ENCODE measurements at places on chromosomes 1 and 21.
A peak's percentile ranks its signal among the peaks of the same experiment; 100 is the strongest.

DNA sequence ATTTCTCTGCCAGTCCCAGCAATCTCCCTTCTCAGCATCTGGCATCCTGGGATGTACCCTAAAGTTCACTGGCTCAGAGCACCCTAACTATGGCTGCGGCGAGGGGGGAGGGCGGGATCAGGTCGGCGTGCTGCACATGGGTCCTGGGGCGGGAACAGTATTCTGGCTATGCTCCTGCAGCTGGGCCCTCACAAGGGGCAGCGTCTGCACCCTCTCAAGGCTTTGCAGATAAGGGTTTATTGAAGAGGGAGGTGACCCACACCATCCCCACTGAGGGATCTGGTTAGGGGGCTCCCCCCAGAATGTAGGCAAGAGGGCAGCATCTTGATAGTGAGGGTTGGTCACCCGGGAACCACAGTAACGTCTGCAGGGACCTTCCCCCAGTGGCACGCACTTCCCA lies 44.9 kb upstream of the PCBP3 start:
- no peak for DNase-seq

GRCh38 chr1:201250326-201251011 lies 32.8 kb upstream of the PKP1 start:
- no peak for DNase-seq

DNA sequence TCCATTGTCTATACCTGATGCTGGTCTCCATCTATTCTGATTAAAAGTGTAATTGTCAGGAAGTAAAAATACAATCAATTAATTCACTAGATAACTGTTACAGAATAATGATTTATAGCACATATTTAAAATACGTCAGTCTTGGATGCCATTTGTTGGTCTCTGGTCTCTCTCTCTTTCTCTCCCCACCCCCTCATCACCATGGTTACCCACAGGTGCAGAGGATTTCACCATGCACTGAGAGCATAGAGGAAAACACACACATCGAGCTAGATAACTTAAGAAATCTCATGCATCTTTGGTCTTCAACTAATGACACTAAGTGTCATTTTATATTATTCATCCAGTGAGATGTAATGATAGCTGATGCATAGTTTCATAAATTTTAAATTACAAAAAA lies 33.4 kb downstream of the LRRC53 start:
- no peak for DNase-seq

DNA sequence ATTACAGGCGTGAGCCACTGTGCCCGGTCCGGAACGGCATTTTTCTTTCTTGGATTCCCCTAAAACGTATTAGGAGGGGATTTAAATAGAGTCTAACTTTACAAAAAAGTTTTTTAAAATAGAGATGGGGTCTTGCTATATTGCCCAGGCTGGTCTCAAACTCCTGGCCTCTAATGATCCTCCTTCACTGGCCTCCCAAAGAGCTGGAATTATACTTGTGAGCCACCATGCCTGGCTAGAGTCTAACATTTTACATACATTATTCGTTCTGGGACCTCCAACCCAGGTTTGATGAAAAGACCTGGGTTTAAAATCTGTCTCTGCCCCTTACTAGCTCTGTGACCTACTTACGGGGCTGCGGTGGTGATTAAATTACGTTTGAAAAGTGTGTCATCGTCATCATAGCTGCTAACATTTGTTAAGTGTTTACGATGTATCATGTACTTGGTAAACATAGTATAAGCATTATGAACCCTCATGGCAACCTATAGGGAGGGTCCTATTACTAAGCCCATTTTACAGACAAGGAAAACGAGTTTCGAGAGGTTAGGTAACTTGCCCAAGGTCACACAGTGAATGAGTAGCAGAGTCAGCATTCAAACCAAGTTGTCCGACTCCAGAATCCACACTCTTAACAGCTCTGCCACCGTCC lies 24.5 kb downstream of the PLEKHM2 start:
- no peak for DNase-seq

DNA sequence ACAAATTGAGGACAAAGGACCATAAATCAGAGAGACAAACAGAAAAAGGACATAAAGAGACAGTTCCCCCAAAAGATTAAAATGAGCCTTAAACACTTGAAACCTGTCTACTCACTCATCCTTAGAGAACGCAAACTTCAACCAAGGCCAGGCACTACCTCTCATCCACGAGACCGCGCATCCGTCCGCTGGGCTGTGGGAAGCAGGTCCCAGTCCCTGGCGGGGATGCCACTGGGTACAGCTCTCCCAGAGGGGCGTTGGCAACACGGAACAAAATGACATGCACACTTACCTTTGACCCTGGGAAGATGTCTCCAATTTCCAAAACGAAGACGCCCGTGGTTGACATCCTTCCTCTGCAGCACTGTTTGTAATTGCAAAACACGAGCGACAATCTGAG lies 16.5 kb upstream of the ADARB1 start:
- no peak for DNase-seq

- no peak for DNase-seq
These were observed 18.5 kb downstream of the UBE2G2 start for GRCh38 chr21:44783020-44783696.

DNA sequence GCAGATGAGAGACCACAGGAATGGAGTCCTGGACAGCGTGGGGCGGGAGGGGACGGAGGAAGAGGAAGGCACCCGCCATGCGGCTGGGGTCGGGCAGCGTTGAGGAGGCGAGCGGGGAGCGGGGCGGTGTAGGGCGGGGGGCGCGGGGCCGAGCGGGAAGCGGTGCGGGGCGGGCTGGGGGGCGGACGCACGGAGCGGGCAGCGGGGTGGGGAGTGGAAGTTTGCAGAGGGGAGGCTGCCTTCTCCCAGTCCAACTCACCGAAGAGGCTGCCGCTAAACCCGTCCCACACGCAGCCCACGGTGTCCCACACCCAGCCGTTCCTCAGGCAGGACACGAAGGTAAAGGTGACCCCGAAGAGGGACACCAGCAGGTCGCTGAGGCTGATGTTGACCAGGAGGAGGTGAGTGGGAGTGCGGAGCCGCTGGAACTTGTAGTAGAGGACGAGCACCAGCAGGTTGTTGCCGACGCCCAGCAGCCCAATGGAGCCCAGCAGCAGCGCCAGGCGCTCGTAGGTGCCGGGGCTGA lies 483 bp downstream of the CHML start:
- DNase-seq: no peak

DNA sequence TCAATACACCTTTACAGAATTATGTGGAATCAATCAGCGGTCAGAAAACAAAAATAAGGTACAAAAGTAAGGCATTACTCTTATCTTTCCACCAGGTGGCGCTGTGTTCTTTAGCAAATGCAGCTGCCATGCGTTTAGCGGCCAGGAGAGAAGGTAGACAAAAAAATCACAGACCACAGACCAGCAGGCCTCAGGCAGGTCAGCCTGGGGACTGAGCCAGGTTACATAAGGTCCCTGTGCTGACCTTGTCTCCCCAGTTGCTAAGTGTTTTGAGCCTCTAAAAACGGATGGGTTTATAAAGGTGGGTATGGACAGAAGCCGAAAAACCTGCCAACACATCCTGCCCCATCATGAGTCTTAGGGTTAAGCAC lies 2.8 kb downstream of the RGS16 start:
- no peak for DNase-seq

- no peak for DNase-seq
These were observed 29.3 kb upstream of the MAN1C1 start for GRCh38 chr1:25587290-25587689.

GRCh38 chr1:183783767-183784637 lies 20.9 kb upstream of the RGL1 start:
- DNase-seq: peak; percentile 92

- DNase-seq: no peak
These were observed 150.8 kb downstream of the ROR1 start for GRCh38 chr1:63924600-63924999.

GRCh38 chr1:196344453-196344852 lies 263.8 kb downstream of the KCNT2 start:
- DNase-seq: no peak

GRCh38 chr1:234553240-234554188 lies 56.5 kb downstream of the IRF2BP2 start:
- DNase-seq: no peak

GRCh38 chr1:115251340-115251748 lies 86.7 kb downstream of the NGF start:
- DNase-seq: no peak

All from skeletal muscle cell (primary cell).